ENCODE measurements at places on chromosomes 5 and 9.

DNA sequence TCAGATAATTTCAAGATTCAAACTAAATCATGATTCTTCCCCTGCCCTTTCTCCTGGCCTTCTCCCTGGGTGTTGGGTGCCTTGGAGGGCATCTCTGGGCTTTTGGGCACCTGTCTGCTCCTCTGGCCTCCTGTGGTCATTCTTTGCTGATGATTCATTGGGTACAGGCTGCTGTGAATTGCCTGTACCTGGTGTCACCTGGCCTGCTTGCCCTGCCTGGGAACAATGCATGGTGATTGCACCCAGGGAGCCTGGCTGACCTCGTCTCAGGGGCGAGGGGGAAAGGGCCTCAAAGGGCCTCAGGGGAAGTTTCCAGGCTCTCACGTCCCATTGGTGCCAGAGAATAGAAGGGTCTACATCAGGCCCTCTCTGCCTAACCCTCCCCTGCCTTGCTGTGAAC is 20.1 kb upstream of the CKMT2 start:
- no peak for ATAC-seq

DNA sequence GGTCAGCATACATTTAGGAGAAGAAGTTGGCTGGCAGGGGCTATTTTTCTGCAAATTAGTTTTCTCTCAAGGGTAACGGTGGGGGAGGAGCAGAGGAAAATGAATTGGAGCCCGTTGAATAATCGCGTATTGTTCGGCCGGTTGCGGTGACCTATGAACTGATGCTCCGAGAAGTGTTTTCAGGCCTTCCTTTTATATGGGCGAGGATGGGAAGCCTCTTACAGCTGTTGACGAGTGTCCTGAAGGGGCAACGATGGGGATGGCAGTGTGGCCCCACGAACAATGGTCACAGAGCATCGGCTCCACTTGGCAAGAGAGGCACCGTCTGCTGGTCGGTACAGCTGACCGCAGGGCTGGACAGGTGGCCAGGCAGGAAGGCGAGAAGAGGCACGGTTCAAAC is 400.7 kb downstream of the ZSWIM6 start:
- ATAC-seq: no peak

- no peak for ATAC-seq
Observed at GRCh38 chr5:125440905-125441304, 694.5 kb upstream of the ZNF608 start.

DNA sequence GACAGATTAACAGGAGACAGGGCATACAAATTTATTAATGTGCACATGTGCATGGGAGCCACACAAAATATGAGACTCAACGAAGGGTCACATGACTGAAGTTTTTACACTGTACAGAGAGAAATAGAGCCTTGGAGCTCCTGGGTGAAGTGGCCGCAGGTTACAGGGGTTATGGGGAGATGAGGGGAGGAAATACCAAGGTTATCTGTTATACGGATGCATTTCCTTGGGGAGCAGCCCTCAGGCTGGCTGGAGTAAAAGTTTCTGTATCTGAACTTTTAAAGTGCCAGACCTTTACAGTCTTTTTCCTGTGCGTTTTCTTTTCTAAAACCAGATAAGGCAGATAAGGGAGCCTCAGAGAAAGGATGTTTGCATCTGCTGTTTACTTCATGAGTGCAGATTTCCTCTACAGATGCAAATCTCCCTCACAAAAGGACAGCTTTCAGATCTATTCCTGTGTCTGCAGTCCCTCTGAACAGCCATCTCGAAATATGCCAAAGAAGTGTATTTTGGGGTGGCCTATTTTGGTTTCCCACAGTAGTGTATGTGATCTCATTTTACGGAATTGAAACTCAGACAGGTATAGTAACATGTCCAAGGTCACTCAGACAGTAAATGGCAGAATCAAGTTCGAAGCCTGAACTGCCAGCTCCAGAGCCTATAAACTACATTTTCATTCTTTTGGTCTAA is 139.3 kb upstream of the FBXL17 start:
- no peak for ATAC-seq

DNA sequence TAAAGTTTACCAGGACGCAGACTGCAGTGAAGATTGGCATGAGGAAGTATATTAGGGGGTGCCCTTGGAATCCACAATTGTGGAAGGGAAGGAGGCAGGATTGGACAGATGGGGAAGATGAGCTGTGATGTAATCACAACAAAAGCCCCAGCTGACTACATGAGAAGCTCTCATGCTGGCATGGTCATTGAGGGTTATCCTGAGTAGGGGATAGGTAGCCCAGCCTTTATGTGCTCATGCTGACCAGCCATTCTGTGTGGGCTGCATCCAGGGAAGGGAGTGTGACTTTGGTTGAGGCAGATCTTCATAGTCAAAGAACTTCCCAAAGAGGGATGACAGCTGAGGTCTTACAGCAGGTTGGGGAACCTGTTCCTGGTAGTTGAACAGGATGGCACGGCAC is 52.0 kb upstream of the RANBP6 start:
- no peak for ATAC-seq

GRCh38 chr5:175922192-175922885 is 45.8 kb downstream of the THOC3 start:
- peak; percentile 89 for ATAC-seq

DNA sequence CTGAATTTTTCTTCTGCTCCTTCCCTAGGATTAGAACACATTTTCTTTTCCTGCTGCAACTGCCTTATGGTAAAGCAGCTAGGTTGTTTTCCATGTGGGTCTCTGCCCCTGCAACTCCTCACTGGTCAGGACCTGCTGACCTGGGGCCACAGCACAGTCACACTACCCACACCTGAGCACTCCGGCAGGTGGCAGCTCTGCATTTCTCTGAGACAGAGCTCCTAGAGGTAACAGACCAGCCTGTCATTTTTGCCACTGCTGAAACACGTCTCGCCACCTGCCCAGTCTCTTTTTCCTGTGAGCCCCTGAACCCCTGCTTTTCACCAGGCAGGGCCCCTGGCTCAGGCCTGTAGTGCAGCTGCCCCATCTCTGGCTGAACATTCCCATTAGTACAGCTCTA is 609.6 kb downstream of the HINT1 start:
- ATAC-seq: no peak

GRCh38 chr5:33852319-33852718 is 39.5 kb downstream of the ADAMTS12 start:
- ATAC-seq: peak; percentile 53

DNA sequence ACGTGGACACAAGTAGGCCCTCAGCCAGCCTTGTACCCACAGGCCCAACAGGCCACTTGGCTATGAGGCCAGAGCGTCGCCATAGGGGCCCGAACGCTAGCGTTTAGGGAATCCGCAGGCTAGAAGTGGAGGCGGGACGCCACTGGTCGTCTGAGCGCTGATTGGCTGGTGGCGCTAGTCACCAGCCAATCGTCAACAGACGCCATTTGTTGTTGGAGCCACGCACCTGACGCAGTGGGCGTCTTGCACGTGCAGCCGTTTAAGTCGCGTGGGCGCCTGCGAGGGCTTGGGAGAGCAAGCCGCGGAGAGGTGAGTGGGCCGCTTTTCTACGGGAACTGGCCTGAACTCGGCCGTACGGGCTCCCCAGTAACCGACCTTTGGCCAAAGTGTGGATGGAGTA is at the start of gene DDX4:
Gene DDX4, plus strand, starts transcription at position 269 of the 400 bp plus-strand sequence. CDS start 903 bp downstream, outside the sequence.
- no peak for ATAC-seq

- no peak for ATAC-seq
Observed at GRCh38 chr5:6829150-6829784, 116.0 kb downstream of the TENT4A start.

- peak; percentile 38 for ATAC-seq
Observed at GRCh38 chr9:120383999-120384924, 195.7 kb downstream of the CDK5RAP2 start.

DNA sequence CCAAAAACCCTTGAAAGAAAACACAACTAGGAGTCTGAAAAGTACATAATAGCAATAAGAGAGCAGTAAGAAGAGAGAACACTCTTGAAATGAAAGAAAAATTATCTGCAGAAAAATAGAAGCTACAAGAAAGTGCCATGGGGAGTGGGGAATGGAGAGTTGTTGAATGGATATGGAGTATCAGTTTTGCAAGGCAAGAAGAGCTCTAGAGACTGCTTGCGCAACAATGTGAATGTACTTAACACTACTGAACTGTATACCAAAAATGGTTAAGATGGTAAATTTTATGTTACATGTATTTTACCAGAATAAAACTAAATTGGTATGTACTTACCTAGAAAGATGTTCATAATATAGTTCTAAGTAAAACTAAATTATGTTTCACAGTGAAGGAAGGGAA is 54.8 kb upstream of the RASGRF2 start:
- no peak for ATAC-seq

DNA sequence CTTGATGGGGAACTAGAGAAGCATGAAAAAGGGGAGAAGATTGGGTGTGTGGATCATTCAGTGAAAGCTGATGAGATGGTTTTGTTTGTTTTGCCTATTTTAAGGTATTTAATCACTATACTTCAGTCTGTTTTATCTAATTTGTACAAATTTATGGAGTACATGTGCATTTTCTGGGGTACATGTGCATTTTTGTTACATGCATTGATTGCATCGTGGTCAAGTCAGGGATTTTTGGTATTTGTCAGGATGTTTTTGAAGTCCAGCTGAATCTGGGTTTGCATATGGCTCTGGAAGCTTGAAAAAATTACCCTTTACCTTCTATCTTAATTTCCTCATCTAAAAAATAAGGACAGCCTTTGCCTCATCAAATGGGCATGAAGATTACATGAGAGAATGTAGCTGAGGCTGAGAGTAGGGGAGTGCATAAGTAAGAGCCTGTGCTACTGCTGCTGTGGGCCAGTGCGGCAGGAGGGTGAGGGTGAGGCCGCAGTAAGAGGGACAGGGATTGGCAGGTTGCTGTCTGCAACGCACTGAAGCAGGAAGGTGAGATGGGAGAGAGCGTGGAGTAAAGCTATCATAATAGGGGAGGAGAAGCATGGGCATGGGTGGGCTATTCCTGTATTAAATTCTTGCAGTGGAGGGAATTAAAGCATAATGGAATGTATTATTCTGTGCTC is 139.8 kb downstream of the NPR3 start:
- ATAC-seq: no peak

GRCh38 chr5:73292816-73293459 is 119.9 kb downstream of the TMEM174 start:
- ATAC-seq: no peak

- ATAC-seq: no peak
Observed at GRCh38 chr9:125821078-125821477, 73.9 kb downstream of the PBX3 start.

GRCh38 chr9:127214421-127215267 is 49.9 kb upstream of the GARNL3 start:
- ATAC-seq: peak; percentile 88

DNA sequence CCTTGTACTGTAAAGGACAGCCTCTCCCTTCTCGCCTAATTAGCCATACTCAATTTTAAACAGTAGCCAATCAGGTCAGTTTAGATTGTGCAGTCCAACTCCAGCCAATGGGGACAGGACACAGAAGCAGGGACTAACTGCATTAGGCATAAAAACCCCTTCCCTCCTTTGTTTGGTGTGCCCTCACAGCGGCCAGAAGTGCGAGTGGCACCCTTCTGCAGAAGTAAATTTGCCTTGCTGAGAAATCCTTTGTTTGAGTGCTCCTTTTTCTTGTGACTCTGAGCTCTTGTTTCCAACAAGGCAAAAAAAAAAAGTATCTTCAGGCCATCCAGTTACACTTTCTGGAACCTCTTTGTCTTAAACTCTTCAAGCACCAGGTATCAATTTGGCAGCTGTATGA is 97.4 kb downstream of the FAM114A2 start:
- ATAC-seq: no peak

DNA sequence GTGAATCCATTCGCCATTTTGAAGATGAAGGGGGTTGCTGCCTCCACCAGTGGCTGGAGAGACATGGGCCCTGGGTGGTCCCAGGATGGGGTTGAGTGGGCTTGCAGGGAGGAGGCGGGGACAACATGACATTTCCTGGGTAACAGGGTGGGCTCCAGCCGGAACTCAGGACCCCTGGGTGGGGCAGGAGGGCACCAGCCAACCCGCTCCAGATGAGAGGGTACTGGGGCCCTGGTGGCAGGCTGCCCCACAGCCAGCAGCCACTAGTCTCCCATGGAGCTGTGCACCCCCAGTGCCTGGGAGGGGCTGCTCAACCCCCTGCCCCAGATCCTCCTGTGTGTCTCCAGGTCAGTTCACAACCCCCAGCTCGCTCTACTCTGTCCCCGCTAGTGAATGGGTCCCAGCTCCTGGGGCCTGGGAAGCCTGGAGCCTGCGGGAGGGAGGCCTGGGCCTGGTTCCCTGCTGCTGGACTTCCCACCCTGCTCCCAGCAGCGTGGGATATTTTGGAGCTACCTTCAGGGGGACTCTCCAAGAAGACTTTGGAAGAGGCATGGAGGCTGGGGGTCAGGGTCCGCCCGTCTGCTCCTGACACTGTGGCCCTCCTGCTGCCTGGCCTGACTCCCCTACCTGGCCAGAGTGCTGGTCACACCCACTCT is 55.9 kb downstream of the AHRR start:
- ATAC-seq: no peak

GRCh38 chr5:143677403-143677802 is 134.6 kb upstream of the HMHB1 start:
- ATAC-seq: no peak

DNA sequence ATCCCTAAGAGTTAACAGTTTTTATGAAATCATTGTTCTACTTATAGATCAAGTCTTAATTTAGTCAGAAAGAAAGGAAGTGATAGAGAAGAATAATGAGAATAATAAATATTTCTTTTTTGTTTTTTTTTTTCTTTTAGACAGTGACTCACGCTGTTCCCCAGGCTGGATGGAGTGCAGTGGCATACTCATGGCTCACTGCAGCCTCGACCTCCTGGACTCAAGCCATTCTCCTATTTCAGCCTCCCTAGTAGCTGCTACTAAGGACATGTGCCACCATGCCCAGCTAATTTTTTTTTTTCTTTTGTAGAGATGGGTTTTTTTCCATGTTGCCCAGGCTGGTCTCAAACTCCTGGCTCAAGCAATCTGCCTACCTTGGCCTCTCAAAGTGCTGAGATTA is 11.0 kb downstream of the IFNA21 start:
- no peak for ATAC-seq

- ATAC-seq: no peak
Observed at GRCh38 chr5:50535393-50535792, 94.3 kb upstream of the EMB start.

DNA sequence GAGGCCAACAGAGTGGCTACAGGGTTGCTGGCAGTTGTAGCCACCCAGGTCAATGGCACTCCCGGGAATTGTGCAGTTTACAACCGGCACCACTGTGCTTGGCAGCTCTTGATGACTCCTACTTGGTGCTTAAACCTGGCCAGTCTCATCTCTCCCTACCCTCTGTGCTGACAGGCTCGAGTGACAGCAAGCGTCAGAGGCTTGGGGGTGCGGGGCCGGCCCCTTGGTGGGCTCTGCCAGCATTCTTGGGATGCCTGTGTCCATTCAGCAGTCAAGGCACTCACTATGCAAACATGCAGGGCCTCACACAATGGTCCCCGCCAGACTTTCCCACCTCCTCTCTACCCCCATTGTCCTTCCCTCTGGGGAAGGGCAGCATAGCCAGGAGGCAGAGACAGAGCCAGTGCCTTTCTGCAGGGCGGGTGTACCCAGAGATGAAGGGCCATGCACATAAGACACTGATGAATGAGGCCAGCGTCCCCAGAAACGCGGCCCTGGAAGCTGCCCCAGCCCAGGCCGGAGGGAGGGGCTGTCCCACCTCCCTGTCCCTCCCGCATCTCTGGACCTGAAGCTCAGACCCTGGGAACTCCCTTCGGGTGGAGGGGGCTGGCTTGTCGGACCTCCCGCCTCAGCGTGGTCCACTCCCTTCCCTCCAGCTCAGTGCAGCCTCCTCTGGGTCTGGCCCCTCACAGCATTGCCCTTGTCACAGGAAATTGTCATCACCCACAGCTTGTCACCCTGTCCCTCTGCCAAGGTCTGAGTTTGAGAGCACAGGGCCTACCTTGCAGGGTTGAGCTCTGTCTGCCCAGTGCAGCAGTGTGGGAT is 26.4 kb upstream of the NOTCH1 start:
- peak; percentile 48 for ATAC-seq

GRCh38 chr9:129888293-129889121 is 53.2 kb downstream of the USP20 start:
- ATAC-seq: no peak

Data from SK-N-SH treated with all-trans-retinoic acid at 6 μM for 48 hours (cell line).